ENCODE measurements at places on chromosomes 5 and 9.
A peak's percentile ranks its signal among the peaks of the same experiment; 100 is the strongest.

- no peak for DNase-seq
Measured at GRCh38 chr5:120394259-120394658, 69.8 kb upstream of the PRR16 start.

- no peak for DNase-seq
Measured at GRCh38 chr5:21164425-21164824, 1176.4 kb upstream of the CDH18 start.

DNA sequence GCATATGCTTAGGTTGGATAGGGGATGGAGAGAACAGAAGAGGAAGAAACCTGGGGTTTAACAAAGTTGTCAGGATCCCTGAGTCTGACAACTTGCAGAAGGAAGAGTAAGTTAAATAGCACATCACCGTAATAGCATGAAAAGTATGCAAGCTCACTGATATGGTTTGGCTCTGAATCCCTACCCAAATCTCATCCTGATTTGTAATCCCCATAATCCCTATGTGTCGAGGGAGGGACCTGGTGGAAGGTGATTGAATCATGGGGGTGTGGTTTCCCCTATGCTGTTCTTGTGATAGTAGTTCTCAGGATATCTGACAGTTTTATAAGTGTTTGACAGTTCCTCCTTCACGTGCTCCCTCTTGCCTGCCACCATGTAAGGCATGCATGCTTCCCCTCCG is 193.3 kb downstream of the PSAT1 start:
- no peak for DNase-seq

DNA sequence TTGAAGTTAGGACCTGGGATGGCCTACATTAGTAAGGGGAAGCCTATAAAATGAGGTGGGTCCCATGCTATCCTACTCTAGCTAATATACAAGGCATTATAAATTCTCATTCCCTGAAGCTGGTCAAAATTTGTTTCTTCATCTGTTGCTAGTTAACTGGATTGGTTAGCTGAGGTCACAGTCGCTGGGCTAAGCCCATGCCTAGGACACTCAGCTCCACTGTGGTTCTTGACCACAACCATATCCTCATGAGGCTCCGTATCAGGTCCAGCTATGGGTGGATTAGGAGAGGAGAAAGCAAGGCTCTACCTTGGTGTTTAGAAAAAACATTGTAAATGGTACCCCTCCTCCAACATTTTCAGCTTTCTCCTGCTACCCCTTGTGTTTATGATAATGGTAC is 52.8 kb upstream of the RAI14 start:
- DNase-seq, result no peak

DNA sequence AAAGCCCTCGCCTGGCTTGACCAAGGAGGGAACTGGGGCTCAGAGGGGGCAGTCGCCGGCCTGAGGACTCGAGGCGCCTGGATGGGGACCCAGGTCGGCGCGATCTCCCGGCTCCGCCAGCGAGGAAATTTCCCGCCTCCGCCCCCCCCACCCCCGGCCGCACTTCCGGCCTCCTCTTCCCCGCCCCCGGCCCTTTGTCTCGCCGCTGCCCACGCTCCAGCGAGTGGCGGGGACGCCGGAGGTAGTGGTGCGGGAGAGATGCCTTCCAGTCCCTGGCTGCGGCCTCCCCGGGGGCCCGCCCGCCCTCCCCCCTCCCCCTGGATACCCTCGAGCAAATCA is 448 bp upstream of the GPRIN1 start:
- DNase-seq, result no peak

- DNase-seq, result no peak
Measured at GRCh38 chr5:133393776-133394476, 218.4 kb downstream of the FSTL4 start.

- no peak for DNase-seq
Measured at GRCh38 chr9:32590898-32591297, 17.9 kb upstream of the NDUFB6 start.

GRCh38 chr5:141326088-141326854 is 4.0 kb upstream of the PCDHGA1 start:
- DNase-seq, result peak; percentile 42
